ENCODE measurements at places on chromosomes 12 and 14.

DNA sequence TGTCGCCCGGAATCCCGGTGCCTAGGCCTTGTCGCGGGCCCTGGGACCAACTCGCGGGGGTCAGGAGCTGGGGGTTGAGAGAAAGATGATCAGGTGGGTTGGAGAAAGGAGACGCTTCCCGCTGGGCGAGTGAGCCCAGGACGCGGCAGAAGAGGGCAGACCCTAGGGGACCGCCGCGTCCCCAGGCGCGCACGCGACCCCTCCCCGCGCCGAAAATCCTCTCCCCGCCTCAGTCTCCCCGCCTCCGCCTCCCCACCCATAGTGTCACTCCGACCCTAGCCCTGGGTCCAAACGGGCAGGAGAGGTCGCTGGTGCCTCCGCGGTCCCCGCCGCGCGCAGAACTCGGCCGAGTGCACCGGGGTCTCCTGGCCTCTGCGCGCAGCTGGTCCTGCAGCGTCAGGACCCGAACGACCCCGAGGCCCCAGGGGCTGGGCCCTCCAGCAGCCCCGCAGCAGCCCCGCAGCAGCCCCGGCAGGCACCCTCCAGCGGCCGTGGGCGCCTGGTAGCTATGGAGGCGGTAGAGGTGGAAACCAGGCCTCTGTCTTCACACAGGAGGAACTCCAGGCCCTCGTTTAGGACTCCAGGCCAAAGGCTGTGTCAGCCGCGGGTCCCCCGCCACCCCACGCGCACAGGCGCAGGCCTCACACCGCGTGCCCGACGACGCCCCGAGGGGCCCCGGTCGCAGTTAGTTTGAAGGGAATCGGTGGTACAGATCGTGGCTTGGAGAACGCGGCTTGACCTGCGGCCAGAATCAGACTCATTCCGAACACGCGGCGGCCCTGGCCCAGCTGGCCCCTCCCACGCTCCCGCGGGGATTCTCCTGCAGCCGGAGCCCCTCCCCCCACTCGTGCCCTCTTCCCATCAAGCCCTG, 60.1 kb upstream of the EIF5 start:
- DNase-seq, result no peak

GRCh38 chr14:21999402-21999801, 325.8 kb upstream of the OR4E1 start:
- no peak for DNase-seq

- DNase-seq, result no peak
Measured at GRCh38 chr14:69768873-69769272, 1.9 kb downstream of the SRSF5 start.

DNA sequence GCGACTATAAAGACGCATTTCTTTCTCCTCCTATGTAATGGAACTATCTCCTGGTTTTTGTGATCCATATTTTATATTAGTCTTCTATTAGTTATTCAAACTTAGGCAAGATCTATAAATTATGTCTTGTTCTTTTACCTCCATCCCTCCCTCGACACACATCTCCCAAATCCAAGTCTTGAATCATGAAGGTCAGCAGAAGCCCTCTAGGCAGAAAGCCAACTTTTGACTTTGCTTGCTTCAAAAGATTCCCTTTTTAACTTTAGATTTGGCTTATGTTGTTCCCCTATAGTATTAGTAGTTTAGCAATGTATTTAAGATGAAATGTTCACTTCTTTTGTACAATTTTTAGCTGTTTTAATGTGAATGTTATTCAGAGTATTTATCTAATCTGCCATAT, 689.8 kb downstream of the SLC6A15 start:
- DNase-seq, result no peak

Data from HuH-7.5 (cell line).